ENCODE measurements at places on chromosomes 2 and 18. TPM values are rescaled to one million over a fixed set of nuclear protein-coding genes. Genes with fewer than 3 reads are reported as not detected.

DNA sequence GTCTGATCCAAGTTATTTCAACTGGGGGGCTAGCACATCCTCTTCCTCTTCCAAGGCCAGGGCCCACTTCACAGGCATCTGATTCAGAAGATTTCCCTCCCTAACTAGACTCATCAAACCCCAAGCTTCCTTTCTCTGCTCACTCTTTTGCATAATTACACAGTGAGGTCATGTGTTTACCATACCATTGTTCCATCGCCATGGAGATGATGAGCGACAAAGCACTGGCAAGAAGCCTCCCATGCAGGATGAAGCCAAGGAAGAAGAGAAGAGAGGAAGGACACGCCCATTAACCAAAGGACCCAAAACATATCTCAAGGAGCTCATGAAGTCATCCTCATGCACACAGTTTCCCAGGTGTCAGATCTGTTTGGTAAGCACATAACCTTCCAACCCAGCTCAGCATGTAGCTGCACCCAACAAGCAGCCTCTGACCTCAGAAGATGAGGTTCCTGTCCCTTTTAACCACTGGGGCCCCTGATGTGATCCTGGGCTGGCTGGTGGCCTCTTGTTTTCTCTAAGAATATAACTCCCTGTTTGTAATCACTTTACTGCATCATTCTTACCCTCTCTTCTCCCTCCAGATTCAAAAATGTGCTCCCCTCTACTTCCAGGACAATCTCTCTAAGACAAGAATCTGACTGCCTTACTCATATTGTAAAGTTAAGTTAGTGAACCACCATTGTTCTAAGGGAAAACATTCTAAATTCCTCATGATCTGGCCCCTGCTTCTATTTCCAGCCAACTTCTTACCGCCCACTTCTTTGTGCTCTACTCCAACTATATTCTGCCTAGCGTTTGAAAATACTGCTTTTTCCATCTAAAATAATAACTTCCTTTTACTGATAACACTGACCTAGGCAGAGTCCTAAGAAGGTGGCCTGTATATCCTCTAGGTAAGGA is 190.1 kb downstream of the TTC32 start:
- DNase-seq, result peak; percentile 65

- DNase-seq, result no peak
Measured at GRCh38 chr2:121360566-121361300, 75.7 kb upstream of the TFCP2L1 start.

DNA sequence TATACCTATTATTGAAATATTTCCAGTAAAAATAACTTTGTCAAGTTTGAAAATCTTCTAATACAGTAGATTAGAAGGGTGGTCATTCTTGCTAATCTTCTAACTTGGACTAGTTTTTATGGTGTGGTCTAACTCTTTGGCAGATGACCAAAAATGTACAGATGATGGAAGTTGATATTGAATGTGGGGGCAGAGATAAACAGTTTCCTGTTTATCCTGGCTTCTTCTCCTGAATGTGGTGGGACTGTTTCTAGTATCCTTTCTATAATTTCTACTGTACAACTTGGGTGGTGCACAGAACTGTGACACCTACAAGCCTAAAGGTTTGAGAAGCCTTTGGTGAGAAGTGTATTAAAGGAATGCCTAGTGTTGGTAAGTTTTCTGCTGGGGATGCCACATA is 178.7 kb downstream of the PDE11A start:
- DNase-seq, result no peak

DNA sequence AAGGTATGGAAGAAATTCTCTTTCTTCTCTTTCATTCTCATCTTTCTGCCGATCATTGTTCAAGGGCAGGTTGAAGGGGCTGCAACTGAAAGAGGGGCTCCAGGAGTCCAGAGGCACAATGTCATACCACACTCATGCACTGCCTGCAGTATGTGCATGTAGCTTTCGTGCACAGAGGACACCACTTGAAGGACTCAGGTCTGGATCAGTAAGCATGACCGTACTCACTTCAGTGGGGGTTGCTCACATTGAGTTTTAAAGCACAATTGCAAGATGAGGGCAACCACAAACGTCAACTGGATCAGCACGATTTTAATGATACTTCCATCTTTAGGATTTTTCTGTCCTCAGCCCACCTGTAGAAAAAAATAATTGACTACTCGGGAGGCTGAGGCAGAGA is 84.6 kb downstream of the SP3 start:
- DNase-seq, result no peak

DNA sequence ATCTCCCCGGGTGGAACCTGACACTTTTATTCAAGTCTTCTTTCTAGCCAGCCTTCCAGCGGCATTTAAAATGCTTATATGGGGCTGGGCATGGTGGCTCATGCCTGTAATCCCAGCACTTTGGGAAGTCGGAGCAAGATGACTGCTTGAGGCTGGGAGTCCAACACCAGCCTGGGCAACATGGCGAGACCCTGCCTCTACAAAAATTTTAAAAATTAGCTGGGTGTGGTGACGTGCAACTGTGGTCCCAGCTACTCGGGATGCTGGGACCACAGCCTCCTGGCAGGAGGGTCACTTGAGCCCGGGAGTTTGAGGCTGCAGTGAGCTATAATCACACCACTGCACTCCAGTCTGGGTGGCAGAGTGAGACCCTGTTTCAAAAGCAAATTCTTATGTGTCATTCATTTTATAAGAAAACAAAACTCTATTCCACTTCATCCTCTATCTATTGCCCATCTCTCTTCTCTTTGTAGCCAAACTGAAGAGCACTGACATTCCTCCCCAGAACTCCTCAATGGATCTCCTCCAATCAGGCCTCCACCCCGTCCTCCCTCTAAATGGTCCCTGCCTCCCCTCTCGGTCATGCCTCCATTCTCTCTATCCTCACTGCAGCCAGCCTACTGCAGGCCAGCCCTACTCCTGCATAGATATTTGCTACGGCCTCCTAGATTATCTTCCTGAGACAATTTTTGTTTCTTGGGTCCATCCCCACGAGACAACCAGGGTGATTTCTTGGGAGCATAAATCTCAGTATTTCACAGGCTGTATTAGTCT is 18.0 kb upstream of the RHOB start:
- DNase-seq, result no peak

- DNase-seq, result no peak
Measured at GRCh38 chr2:2669316-2669715, 338.2 kb upstream of the MYT1L start.

DNA sequence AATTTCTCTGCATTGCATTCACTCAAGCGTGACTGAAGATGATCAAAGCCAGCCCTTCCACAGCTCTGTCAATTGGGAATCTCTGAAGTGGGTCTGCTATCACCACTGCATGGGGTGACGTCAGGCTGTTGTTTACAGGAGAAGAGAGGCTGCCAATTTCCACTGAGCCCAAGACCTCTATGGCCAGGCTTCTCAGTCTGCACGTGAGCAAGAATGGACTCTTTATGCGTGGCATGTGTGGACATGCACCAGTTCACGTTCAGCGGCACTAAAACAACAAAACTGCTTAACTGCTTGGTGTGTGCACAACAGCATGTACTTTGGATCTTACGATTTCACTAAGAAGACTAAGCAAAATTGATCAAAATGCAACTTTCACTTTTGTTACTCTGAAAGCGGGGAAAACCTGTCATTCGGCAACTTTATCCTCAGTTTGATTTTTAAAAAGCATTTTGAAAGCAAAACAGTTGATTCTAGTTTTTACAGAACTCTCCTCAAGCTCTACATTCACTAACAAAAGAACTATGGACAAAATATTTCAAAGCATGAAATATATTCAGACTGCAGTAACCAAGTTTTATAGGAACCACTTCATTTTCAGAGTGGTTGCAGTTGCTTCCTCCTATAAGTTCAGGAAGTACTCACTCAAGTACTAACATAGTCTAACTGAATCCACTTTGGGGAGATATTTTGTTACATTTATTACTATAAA is 77.0 kb upstream of the SERTAD2 start:
- DNase-seq, result no peak

DNA sequence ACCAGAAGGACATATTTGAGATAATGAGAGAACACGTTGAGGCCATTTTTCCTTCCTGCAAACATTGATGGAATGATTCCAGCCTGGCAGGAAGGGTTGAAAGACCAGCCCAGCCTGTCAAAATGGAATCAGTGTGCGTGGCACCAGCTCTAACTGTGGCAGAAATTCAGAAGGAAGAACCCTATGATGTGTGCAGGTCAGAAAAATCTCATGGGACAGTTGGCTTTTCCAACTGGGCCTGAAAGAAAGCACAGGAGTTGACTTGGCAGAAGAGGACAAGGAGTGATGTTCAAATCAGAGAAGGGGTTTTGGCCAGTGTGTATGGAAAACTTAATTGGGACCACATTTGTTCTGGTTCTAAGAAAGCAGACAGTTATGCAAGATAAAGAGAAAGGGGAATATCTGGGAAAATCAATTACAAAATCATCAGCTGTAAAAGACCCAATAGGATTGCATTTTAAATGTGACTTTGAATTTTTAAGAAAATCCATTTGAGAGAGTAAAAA is 192.8 kb upstream of the PID1 start:
- DNase-seq, result no peak

GRCh38 chr2:233402789-233403188 is 48.5 kb downstream of the DGKD start:
- DNase-seq, result no peak

GRCh38 chr2:154142480-154142879 is 270.8 kb downstream of the GALNT13 start:
- DNase-seq, result no peak

GRCh38 chr2:215419113-215419512 is 16.8 kb downstream of the FN1 start:
- DNase-seq, result no peak

DNA sequence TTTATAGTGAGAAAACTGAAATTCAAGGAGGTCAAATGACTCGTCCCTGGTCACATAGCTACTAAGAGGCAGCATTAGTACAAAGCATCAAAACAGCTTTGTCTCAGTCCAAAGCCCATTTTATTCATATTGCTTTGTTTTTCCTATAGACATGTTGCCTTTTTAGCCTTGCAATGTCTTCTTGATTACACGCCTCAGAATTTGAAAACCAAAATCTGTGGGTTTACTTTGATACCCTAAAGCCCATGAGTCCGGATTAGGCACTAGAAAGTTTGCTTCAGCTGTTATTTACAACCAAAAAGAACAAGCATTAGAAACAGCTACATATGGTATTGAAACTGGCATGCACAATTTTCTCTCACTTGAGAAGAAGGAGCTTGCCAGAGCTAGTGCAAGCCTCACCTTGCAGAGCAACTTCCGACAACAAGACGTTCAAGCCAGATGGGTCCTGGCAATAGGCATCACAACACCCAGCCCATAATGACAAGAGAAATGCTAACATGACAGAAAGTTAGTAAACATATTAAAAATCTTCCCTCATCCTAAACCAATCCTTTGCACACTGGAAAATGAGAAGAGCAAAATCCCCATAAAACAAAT is 276.8 kb downstream of the RIT2 start:
- DNase-seq, result no peak

DNA sequence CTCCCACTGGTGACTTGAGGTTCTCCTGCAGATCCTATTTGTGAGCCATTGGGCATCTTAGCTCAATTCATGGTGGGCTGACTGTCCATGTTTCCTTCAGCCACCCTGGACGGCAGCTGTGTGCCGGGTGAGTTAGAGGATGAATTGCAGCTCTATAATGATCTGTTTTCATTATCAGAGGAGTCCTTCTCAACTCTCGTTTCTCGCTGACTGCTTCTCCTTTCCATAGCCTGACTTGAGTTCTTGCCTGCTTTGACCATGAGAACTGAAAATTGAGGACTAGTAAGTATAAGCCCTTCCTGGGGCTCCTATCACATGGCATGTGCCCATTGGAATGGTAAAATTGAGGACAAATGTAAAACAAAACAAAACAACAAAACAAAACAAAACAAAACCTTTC is 121.8 kb downstream of the CDC42EP3 start:
- no peak for DNase-seq

GRCh38 chr2:43941359-43941758 is 54.4 kb downstream of the LRPPRC start:
- no peak for DNase-seq

- no peak for DNase-seq
Measured at GRCh38 chr2:215579809-215580208, 143.9 kb upstream of the FN1 start.

DNA sequence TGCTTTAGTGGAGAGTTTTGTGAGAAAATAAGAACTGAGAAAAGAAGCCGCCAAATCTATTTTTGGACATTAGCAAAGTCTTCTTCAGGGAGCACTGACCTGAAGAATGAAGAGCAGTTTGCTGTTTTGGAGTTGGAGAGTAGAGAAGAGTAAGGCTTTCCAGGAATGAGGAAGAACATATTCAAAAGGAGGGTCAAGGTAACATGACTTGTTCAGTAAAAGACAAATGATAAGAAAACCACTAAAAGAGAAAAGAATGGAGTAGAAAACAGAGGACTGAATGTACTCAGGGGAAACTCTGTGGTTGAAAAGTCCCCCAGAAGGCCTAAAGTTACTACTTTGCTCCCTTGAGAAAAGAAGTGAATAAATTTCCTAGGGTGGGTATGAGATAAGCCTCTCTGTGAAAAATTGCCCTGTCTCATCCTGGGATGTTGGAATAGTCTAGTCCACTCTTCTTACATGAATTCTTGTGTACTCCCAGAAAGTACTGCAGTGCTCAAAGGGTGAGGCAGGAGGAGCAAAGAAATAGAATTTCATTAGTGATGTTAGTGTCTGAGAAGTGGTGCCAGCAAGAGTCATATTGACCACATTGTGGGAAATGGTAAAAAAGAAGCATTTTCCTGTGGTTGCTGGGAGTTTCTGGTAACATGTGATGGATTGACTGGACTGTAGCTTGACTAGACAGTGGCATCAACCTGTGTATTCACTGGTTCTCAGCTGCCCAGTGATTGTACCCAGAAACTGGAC is 27.8 kb downstream of the MBD5 start:
- no peak for DNase-seq

- DNase-seq, result no peak
Measured at GRCh38 chr2:79796641-79797040, 283.8 kb downstream of the CTNNA2 start.

DNA sequence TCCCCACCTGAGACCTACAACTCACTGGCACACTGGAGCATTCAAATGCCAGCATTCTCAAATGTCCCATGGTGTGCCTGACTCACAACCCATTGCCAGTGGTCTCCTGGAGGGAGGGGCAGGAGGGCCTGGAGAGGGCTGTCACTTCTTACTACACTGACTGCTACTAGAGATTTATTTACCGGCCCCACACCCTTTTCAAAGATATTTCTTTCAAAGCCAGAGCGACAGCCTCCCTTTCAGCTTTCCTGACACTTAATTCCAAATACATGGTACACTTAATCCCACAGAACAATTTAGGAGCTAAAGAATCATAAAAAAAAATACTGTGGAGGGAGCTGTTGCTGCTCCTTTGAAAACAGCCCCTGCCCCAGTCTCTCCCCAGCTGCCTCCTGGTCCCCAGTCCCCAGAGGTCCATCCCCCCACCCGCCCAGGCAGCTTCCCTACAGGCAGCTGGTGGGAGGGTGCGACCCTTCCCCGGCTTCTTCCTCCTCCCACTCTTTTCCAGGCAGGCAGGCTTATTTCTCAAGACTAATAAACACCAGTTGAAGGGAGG is 129.1 kb upstream of the SMAD2 start:
- no peak for DNase-seq

The CRYBA2 gene
- total RNA-seq, result not detected

The RGPD4 gene
- not detected for total RNA-seq

The GALNT5 gene
- total RNA-seq, result 0.15 TPM

The ACOXL gene
- 0.44 TPM for total RNA-seq

The C1GALT1C1L gene
- total RNA-seq, result 0.31 TPM

The KANSL1L gene
- 13.0 TPM for total RNA-seq

The SNTG2 gene
- 23.2 TPM for total RNA-seq

The CSRNP3 gene
- 14.6 TPM for total RNA-seq

Data from endothelial cell (in vitro differentiated cells).